Neural progenitor cell (in vitro differentiated cells): ENCODE measurements at places on chromosomes 5 and 9. TPM values are rescaled to one million over a fixed set of nuclear protein-coding genes. Genes with fewer than 3 reads are reported as not detected.

DNA sequence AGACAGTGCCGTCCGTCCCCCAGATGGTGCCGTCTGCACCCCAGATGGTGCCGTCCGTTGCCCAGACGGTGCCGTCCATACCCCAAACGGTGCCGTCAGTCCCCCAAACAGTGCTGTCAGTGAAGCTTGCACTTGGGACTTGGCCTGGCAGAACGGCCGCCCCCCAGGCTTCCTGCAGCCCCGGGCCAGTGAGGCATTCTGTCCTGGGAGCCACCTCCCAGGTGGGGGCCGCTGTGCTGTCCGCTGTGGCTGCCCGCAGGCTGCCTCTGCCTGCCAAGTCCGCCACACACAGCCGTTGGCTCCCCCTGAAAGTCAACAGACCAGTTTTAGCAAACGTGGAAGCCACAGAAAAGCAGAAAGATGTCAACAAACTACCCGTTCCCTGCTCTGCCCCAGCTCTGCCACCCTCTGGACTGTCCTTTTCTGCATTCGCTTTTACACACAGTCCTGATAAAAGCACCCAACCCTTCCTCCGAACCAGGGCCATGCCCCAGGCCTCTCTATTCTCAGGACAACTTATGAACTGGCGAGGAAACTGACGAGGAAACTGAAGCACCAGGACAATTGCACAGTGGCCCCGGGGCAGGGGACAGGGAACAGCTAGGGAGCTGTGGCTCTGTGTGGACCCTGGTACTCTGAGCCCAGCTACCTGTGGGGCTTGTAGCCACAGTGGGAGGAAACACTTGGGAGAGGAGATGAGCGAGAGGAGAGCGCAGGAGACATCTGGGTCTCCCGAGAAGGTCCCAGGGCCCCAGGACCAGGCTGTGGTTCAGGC is 39.6 kb upstream of the RXRA start:
- DNase-seq, result no peak

DNA sequence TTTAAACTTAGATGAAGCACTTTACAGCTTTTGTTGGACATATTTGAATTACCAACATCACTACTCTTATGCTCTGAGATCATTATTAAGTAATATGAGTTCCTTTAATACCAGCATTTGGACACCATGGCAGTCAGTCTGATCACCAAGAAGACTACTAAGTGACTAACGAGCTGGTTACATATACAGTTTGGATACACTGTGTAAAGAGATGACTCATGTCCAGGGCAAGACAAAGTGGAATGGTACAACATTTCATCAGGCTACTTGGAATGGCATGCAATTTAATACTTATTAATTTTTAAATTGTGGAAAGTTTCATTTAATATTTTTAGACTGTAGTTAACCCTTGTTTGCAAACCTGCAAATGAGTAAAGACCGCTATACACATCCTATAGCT is 237.4 kb upstream of the PRDM9 start:
- no peak for DNase-seq

DNA sequence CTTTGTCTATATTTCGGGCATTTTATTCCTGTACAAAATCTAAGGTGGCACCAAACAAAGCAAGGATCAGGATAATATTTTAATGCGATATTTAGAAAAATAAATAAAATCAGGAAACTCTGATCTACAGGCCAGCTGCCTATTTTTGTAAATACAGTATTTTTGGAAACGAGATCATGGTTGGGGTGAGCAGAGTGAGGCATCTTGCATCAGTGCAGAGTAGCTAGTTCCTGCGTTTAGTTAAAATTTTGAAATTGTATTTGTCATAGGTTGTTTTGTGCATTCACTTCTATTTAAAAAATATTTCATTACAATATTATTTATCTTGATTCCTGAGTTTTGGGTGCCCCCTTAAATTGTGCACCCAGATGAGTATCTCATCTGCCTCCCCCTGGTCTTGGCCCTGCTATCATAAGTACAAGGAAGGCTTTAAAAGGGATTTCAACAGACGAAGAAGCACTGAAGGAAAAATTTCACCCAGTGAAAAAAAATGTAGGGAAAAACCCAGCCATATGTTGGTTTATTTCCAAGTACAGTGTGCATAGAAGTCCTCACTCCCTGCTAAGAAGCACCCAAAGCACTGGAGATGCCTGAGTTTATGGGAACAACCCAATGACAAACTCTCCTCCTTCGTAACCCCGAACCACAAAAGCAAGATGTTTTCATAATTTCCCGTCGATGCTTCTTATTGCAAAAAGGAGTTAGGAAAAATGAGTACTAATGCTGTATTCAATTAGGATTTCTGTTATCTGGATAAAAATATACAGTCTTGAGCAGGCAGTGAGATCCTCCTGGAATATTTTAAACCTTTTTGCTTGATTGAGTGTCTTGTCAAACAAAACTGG is 304.7 kb upstream of the CLINT1 start:
- no peak for DNase-seq

- DNase-seq, result no peak
These were observed 651.7 kb upstream of the WWC1 start for GRCh38 chr5:167639766-167640165.

Gene NDUFB6
- 50.8 and 64.9 TPM in 2 replicates for total RNA-seq

GRCh38 chr5:99034336-99034735 is 105.5 kb upstream of the CHD1 start:
- DNase-seq, result no peak
